Cortex of kidney (tissue), 1 donor: ENCODE measurements at places on chromosomes 2 and 18.

DNA sequence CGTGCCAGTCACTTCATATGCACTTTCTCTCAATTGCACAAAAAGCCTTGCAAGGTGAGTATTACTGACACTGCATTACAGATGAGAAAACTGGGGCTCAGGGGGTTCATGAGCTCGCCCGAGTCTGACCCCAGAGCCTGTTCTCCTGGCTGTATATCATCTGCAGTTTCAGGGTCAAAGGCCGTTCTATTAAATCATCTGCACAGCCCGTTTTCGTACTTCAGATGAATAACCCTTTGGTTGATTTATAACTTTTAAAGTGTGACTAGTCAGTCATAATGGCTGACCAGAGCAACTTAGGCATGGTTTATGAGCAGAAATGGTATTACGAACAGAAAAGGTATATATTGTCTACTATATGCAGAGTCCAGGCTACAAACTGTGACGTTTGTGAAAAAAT lies 35.3 kb upstream of the NPAS2 start:
- no peak for DNase-seq

GRCh38 chr2:26054598-26055348 lies 20.9 kb downstream of the RAB10 start:
- DNase-seq, result no peak

DNA sequence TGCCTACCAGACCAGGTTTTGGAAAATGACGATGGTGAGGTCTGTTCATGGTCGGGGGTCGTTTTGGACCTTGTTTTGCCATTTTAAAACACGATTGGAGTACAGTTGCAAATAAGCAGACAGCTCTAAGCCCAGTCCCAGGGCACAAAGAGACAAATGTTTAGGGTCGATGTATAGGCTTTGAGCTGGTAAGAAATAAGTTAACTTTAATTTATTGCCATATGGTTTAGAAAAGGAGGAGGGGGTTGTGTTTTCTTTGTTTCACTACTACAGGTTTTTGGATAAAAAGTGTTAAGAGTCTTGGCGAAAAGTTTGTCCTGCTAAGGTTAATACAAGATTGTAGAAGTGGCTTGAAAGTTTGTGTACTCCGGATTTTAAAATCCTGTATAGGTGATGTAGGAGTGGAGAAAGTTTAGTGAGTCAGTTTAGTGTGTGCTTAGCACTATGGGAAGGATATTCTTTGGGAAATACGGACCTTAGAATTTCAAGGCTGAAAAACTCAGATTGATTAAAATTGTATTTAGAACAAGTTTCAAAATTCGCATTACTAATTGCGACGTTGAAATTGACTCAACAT lies 1.3 kb downstream of the KCMF1 start:
- no peak for DNase-seq

GRCh38 chr2:205814039-205814364 lies 131.7 kb downstream of the NRP2 start:
- DNase-seq, result no peak

- DNase-seq, result no peak
Measured at GRCh38 chr2:84849271-84849952, 31.5 kb downstream of the TRABD2A start.

DNA sequence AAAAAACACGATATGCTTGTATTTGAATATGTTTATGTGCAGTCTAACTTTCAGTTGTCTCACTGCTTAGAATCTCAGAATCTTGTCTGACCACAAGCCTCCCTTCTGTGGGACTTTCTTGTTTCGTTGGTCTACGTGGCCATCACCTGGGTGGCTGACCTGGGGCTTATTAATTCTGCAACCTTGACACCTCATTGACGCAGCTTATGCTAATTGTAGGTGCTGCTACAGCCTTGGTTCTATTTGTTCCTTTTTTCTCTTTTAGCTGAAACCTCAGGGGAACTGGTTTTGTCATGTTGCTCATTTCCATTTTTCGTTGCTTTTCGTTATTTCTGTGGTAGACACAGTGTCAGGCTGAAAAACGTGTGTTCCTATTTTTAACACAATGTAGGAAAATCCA lies 273.7 kb downstream of the SLC4A3 start:
- no peak for DNase-seq

- DNase-seq, result no peak
Measured at GRCh38 chr2:51953931-51954330, 922.0 kb upstream of the NRXN1 start.

DNA sequence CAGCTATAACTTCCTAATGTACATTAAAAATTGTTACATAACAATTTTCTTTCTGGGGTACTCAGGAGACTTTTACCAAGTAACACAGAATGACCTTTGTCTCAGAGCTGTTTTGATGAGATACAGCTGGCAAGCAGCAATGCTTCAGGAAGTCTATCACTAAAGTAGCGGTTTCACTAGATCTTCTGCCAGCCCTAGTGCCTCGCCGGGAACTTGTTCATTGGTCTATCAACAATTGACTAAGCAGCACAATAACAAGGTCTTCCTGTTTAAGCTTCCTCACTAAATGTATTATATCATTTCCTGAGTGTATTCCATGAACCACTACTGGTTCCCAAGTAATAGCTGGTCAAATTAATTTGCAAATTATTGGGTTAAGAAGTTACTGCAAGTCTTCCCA lies 69.2 kb downstream of the TRIP12 start:
- no peak for DNase-seq

DNA sequence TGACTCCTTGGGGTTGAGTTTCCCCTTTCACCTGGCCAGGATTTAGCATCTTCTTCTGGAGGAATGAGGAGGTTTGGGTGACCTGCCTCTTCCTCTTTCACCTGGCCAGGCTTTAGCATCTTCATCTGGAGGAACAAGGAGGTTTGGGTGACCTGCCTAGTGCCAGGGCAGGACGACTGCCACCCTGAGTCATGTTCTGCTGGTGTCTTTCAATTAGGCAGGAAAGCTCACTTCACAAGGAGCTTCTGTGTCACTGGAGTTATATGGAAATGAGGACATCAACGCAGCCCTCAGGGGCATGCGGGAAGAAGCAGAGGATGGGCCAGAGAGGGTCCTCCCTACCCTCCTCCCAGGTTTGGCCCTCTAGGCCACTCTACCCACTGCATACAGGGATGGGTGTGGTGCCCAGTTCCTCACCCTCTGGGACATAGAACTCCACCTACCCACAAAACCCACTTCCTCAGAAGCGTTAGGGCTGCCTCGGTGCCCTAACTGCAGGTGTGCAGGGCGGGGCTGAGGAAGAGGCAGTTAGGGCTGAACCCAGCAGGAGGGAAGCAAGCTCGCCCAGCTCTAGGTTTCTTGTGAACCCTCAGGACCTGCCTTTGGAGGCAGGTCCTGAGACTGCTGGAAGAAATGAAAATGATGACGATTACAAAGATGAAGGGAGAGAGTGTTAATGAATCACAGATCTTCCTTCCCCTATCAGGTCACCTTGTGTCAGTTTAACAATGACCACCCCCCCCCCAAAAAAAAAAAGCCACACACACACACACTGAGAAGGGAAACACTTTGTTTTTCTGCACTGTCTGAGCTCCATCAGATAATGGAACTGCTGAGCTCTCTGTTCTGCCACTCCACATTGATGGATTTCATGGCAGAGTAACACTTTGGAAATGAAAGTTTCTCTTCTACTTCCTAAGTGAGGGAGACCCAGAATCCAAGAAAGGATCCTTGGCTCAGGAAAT lies 71.0 kb downstream of the ARL4C start:
- DNase-seq, result no peak

- no peak for DNase-seq
Measured at GRCh38 chr18:24006712-24007313, 7.7 kb upstream of the TTC39C start.

DNA sequence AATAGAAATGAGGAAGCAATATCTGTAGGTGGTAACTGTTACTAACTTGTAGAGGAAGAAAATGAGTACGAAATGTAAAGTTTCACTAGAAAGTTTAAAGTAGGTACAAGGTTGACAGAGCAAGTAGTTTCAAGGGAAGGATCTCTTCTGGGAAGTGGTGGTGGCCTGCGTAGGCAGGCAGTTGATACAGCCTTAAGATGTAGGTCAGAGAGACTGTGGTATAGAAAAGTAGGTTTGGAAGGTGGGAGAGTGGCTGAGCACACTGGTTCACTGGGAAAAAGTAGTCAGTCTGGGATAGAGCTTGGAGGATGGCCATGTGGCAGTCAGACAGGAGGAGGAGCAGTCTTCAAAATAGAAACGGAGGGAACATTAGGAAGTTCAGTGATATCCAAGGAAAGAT lies 23.5 kb downstream of the KDM3A start:
- DNase-seq, result no peak

DNA sequence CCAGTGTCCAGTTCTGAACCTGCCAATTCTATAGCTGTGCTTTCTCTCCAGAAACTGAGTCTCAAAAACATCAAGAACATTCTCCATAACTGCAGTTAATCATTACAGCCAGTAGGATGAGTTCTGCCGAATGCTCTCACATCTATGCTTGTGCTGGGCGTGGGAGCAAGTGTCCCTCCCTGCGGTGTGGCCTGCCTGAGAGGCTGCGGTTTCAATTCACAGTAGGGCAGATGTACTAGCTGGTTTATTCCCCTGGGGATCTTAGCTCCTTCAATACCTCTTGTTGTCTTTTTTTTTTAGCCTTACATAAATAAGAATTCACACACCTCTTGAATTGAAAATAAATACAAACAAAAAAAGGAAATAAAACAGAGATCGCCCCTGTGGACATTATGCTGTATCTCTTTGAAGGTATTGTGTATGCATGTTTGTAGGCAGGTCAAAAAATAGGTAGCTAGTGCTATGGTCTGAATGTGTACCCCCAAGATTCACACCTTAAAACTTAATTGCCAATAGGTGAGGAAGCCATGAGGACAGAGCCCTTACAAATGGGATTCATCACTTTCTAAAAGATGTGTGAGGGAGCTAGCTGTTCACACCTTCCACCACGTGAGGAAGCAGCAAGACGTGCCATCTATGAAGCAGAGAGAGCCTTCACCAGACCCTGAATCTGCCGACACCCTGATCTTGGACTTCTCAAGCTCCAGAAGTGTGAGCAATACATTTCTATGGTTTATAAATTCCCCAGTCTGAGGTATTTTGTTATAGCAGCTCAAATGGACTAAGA lies 74.3 kb downstream of the BCL2L11 start:
- no peak for DNase-seq

DNA sequence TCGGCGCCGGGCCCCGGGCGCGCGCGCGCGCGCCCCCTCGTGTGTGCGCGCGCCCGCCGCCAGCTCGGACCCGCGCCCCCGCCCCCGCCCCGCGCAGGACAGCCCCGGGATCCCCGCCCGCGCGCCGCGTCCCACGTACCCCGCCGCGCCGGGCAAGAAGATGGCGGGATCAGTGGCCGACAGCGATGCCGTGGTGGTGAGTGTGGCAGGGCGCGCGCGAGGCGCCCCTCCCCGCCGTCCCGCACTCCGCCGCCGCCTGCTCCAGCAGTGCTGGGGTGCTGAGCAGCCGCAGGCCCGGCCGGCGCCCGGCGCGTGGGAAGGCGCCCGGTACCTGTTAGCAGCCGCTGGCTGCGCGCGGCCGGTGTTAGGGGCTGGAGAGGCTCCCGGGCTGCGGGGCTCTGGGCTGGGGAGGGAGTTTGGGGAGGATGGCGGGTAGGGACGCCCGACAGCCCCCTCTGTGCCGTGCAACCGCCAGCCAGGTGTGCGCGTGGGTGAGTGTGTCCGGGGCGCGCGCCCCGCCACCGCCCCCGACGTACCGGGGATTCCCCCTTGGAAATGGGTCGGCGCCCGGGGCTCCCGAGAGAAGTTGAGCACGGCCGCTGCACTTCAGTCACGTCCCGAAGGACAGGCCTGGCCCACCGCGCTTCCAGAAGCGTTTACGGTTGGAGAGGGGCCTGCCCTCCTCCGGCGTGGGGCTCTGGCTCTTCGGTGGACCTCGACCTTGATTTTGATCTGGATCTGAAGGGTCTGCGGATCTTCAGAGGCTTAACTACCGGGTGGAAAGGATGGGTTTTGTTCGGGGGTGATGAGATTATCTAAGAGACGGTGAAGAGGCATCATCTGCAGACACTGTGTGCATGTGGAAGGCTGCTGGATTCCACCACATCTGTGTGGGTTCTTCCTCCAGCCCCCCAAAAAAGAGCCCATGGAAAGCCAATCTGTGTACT lies 697 bp downstream of the LGALSL start:
- no peak for DNase-seq

DNA sequence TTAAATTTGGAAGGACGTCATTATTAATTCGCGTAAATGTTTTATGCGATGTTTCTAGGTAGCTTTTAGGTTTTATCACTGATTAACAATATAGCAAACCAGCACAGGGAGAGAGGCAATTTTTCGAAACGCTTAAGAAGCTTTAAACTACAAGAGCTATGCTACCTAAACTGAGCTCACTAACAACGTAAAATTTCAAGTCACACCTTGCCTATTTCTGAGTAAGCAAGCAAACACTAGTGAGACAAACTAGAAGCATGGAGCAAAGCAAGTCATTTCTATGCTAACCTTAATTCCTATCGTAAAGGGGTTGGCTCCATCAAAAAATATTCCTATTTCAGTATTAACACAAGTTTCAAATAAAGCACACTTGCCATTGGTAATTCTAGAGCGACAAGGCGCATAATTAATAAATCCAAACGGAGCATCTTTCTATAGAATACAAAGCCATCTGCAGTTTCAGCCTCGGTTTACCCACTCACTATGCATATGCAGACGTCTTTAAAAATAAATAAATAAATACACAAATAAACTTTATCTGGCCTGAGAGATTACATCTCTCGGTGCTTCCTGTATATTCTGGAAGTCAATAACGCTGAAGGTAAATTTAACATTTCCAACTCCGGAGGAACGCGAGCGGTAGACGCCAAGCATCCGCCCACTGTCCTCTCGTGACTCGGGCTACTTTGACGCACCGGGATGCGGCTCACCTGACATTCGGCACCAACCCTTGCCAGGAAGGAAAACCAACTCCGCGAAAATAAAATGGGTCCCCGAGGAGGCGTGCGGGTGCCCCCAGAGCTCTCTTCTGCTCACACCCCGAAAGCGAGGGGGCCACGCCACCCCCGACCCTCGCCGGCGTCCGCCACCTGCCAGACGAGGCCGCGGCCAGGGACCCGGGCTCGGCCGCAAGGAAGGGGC lies 947 bp downstream of the ITSN2 start:
- no peak for DNase-seq

GRCh38 chr2:29995241-29995640 lies 73.9 kb upstream of the ALK start:
- no peak for DNase-seq

DNA sequence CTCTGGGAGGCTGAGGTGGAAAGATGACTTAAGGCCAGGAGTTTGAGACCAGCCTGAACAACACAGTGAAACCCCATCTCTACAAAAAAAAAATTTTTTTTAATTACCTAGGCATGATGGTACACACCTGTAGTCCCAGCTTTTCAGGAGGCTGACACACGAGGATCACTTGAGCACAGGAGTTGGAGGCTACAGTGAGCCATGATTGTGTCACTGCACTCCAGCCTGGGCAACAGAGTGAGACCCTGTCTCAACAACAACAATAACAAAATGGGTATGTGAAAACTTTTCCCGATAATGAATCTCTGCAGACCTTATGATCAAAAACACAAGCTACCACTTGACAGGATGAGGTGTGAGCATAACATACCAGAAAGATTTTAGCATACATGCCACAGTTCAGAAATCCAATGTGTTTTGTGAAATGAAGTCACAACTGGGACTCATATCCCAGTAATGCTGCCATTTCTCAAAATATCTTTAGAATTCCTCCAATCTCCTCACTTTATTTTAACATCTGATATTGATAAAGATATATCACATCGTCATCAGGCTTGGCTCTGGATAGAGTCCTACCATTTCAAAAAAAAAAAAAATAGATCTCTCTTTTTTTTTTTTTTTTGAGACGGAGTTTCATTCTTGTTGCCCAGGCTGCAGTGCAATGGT lies 74.0 kb upstream of the PELI1 start:
- no peak for DNase-seq
